ENCODE measurements at places on chromosomes 3 and 15. TPM values are rescaled to one million over a fixed set of nuclear protein-coding genes. Genes with fewer than 3 reads are reported as not detected.

The PCCB gene
- 62.9 TPM for total RNA-seq

The TXNRD3 gene
- total RNA-seq = 15.8 TPM

The ZNF502 gene
- 5.8 TPM for total RNA-seq

The UROC1 gene
- not detected for total RNA-seq

The SERPINI2 gene
- not detected for total RNA-seq

The MB21D2 gene
- 16.6 TPM for total RNA-seq

The VEPH1 gene
- total RNA-seq = not detected

The PLCD1 gene
- 52.3 TPM for total RNA-seq

Measured in tracheal epithelial cell (primary cell).